ENCODE measurements at places on chromosomes 12 and 14.

DNA sequence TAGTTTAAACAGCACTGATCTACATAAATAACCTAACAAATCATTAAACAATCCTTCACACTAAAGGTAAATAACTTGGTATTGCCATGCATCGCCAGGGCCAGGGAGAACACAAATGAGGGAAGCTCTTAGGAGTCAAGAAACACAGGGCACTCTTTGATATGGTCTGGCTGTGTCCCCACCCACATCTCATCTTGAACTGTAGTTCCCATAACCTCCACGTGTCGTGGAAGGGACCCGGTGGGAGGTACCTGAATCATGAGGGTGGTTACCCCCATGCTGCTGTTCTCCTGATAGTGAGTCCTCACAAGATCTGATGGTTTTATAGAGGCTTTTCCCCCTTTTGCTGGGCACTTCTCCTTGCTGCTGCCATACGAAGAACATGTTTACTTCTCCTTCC, 17.3 kb downstream of the TMEM132D start:
- DNase-seq, result no peak

DNA sequence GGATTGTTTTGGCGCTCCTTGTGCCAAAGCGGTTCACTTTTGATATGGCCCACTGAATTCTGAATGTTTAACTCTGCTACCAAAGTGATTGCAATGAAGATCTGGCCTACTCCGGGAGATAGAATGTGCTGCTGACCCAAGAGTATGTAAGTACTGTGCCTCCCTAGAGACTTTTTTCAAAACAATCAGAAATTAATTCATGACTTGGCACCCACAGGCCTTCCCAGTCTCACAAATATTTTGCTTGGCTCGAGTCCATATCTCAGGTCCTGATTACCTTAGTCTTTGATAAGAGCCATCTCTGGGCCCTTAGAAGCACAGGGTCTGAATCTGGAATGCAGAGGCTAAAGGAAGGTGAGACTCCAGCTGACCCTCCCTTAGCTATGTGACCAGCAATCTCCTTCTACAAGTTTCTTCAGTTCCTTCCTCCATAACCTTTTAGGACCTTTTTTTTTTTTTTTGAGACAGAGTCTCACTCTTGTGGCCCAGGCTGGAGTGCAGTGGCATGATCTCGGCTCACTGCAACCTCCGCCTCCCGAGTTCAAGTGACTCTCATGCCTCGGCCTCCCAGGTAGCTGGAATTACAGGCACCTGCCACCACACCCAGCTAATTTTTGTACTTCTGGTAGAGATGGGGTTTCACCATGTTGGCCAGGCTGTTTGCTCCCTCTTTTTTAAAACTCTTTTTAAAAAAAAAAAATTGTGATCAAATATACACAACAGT, 49.5 kb upstream of the METAP2 start:
- DNase-seq, result no peak

GRCh38 chr14:94936401-94936892, 166.5 kb upstream of the GSC start:
- no peak for DNase-seq

GRCh38 chr14:87497301-87497700, 495.7 kb downstream of the GALC start:
- DNase-seq, result no peak

Data from activated naive CD4-positive, alpha-beta T cell treated with Interleukin-2 at 50 U/mL for 16 hours (primary cell).